ENCODE measurements at places on chromosomes 1 and 21.
A peak's percentile ranks its signal among the peaks of the same experiment; 100 is the strongest.

- DNase-seq = no peak
Measured at GRCh38 chr1:203629507-203630082, 3.0 kb downstream of the ATP2B4 start.

DNA sequence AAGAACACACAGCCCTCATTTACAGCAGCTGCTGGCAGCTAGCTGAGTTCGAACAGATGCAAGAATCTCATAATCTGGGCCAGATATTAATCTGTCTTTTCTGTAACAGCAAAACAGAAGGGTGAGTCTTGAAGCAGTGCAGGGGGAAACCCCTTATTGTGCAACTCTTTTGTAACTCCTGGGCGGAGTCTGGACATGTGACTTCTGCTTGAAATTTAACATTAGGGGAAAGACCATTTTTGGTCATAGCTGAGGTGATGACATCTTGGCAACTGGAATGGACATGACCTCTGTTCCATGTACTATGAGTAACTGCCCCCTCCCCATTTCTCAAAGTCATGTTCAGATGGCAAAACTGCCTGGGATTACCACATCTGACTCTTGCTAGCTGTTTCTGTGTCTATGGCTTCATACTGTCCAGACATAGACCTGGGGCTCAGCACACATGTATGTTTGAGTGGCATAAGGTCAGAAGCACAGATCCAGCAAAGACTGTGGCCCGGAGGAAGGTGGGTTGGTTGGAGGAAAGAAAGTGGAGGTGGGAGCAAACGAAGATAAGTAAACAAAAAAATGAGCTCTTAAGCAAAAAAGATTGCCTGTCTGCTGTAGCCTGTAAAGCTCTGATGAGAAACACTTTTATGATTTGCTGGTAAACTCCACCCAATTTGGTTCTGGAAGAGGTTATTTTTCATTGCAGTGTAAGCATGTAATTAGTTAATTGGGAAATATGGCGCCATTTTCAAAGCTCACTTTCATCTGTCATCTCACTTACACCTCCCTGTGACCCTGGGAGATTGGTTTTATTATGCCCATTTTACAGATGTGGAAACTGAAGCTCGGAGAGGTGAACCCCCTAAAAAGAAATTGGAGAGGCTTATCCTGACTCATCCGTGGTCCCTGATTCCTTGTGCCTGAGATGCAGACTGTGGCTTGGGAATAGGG, 26.1 kb downstream of the ETS2 start:
- DNase-seq = no peak

GRCh38 chr1:228367798-228368791, 38.5 kb downstream of the TRIM11 start:
- DNase-seq = no peak

GRCh38 chr1:61588736-61589672, 135.9 kb downstream of the TM2D1 start:
- no peak for DNase-seq

DNA sequence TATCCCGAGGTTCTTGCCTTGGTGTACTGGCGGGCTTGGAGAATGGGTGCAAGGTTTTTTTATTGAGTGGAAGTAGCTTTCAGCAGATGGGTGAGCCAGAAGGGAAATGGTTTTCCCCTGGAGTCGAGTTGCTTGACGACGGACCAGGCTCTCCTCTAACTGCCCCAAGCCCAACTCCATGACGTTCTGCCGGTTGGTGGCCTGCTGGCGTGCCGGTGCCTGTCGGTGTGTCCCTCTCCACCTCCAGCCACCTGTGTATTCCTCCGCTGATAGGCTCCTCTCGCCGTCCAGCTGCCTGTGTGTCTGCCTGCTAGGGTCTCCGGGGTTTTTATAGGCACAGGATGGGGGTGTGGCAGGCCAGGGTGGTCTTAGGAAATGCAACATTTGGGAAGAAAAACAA, 34.3 kb upstream of the PTGFRN start:
- DNase-seq = no peak

DNA sequence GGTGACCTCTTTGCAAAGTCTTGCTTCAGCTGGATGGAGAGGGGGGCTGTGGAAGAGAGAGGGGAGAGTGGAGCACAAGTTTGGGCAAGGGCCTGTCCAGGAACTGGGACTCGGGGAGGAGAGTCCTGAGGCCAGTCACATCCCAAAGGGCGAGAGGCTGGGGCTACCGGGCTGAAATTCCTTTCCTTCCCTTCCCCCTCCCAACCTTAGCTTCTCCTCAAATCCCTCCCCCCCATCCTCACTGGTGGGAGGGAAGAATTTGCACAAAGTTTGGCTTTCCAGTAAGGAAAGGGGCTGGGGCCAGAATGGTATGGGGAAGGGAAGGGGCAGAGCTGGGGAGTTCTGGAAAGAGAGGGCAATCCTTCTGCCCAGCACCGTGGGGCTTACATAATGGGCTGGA, 854 bp downstream of the CNTN2 start:
- DNase-seq = no peak

- DNase-seq = no peak
Measured at GRCh38 chr1:22245726-22246125, 102.8 kb upstream of the WNT4 start.

DNA sequence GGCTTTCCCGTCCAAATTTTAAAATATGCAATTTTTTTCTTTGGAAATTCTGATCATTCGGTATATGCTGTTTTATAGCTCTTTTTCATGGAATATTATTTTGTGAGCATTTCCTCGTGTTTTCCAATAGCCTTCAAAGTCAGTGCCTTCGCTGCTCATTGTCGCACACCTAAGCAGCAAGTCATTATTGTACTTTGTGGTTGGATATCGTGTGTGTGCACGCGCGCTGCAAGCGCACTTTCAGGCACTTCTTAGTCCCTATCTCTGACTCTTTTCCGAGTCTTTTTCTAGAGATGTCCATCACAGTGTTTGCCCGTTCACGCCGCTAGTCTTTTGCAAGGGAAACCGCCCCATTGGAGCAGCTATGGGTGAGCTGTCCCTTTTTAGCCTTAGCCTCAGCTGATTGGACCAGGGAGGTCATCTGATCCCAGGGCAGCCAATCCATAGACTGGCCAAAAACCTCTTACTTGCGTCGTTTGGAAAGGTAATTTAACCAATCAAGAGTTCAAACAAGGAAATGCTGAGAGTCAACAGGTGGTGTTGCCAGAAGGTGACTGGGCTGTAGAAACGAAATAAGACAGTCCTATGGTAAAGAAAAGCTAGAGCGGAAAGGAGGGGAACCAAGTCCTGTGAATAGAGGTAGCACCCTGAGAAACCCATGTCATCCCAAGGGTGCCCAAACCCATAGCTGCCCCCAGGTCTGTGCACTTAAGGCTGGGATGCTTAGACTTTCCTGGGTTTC, 710 bp upstream of the HYI start:
- DNase-seq = peak; percentile 52

DNA sequence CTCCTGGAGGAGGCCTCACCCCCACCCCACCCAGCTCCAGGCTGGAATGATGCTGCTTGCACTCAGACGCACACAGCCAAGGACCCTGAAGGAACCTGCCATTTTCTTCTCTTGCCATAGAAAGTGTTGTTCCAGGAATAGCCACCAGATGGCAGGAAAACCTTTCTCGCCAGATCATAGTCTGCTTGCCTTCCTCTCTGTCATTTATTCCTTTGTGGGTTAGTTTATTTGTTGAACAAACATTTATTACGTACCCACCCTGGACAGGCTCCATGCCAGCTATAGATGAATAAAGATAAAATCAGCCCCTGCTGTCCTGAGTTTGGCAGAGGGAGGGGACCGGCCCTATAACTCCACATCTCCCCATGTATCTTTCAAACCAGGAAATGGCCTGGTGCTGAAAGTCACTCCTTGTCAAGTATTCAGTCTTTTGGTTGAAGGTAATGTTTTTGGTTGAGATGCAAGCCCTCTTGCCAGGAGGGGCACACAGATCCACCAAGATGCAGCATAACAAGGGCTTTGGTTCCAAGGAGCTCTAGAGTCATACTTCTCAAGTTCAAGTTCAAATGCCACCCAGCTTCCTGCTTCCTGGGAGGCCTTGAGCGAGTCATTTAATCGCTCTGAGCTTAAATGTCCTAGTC, 7.0 kb upstream of the KCNC4 start:
- no peak for DNase-seq

GRCh38 chr1:203528063-203528462, 34.1 kb downstream of the OPTC start:
- no peak for DNase-seq

- no peak for DNase-seq
Measured at GRCh38 chr1:13697738-13698137, 2.2 kb upstream of the PRDM2 start.

DNA sequence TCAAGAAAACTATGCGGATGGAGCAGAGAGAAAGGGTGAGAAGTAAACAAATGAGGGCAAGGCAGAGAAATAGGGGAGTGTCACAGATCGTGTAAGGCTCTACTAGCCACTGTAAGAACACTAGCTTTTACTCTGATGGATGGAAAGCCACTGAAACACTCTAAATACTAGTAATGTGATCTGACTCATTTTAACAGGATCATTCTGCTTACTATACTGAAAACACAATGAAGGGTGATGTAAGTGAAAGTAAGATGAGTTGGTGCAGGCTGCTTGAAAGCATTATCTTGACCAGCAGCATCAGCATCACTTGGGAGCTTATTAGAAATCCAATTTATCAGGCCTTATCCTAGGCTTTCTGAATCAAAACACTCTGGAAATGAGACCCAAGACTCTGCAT, 32.7 kb downstream of the TUT4 start:
- no peak for DNase-seq

DNA sequence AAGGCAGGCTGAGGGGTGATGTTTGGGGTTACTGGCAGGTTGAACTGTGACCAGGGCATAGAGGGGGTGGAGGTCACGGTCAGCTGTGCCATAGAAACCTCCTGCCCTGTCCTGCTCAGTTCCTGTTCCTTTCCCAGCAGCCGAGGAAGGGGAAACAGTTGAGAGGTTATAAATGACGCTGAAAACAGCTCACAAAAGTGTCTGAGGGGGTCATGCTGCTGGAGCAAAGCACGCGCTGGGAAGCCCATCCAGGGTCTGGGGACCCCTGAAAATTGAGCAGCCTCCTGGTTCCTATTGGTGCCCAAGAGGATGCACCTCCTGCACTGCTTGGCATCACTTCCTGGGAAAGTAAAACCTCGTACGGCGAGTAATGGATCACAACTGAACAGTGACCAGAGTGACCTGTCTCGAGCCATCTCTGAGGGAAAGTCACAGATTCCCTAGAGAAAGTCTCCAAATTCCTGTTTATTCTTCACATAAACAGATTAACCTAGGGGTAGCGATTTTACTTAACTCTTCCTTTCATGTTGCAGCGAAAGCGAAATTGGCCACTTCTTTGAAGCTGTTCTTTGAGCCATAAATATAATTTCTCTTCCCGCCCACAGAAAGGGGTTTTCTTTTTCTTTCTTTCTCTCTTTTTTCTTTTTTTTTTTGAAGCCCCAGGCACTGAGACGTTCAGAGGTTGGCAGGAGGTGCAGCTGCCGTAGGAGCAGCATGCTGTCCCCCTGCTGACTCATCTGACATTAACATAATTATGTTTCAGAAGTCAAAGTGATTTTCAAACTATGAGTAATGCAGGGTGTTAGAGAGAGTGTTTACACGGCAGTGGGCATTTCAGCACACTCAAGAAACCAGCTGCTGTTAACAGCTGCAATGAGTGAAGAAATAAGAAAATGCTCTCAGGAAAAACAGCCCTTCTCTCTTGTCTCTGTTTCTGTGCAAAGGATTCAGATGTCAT, 41.8 kb upstream of the ATF3 start:
- no peak for DNase-seq

Data from anterior cingulate cortex (tissue), 58 donors.